LNCaP clone FGC (cell line): ENCODE measurements at places on chromosomes 2 and 18.
A peak's percentile ranks its signal among the peaks of the same experiment; 100 is the strongest.

GRCh38 chr18:31204166-31204565 is 41.5 kb upstream of the DSC1 start:
- no peak for DNase-seq

DNA sequence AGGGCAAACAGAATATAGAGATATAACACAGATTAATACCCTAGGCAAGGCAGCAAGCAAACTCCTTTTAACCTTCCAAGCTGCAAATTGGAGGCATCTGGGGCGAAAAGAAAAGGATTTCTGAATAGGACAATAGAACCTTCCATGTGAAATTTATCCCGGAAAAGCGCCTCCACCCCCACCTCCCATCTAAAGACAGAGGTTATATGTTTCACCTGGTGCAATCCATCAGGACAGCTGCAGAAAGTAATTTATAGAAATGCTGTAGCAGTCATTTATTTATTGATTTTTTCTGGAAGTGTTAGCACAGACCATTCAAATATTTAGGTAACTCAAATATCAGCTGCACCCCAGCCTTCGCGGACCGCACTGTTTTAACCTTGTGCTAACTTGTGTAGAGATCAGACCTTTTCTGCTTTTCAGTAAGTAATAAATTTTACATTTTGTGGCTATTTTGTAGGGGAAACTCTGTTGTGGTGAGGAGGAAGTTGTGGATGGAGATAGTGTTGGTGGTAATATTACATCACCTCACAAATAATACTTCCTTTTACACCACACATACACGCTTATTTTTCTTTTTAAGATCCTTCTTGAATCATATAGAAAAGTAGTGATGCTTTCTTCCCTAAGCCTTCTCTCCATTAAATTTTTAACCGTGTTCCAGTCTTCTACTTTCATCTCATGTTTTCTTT is 919.3 kb upstream of the CDH2 start:
- no peak for DNase-seq

- no peak for DNase-seq
Observed at GRCh38 chr2:133360190-133360589, 208.1 kb downstream of the NCKAP5 start.

- DNase-seq: no peak
Observed at GRCh38 chr18:12515550-12515949, 107.8 kb downstream of the PRELID3A start.

DNA sequence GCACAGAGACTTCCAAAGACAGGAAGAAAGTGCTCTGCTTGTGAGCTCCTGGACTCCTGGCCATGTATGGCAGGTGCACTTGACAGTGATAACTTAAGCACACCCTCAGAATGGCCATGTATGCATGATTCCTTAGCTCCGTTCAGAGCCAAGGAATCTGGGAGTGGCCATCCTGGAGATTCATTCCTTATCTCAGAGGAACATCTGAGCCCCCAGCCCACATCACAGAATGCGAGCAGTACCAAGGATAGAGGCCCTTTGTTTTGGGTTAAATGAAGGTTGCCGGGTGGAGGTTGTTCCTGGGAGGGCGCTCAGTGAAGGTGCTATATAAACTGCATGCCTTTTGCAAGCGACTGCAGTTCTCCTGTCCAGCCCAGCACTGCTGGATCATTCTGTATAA is 26.9 kb downstream of the DIPK1C start:
- no peak for DNase-seq

DNA sequence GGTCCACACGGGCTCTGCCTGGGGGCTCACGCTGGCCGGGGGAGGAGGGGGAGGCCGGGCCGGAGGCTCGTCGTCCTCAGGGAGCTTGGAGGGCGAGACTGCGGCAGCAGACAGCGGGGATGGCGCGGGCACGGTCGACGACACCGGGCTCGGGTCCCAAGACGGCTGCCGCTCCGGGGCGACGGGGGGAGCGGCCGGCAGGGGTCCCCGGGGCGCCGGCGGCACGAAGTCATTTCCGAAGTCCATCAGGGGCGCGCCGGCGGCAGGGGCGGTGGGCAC is 491 bp downstream of the RTN4 start:
- no peak for DNase-seq

GRCh38 chr2:116319935-116320334 is 1494.6 kb upstream of the DDX18 start:
- no peak for DNase-seq

GRCh38 chr18:57931038-57931437 is 113.0 kb upstream of the NEDD4L start:
- DNase-seq: no peak

GRCh38 chr18:11937874-11938478 is 29.9 kb upstream of the MPPE1 start:
- DNase-seq: peak; percentile 28

DNA sequence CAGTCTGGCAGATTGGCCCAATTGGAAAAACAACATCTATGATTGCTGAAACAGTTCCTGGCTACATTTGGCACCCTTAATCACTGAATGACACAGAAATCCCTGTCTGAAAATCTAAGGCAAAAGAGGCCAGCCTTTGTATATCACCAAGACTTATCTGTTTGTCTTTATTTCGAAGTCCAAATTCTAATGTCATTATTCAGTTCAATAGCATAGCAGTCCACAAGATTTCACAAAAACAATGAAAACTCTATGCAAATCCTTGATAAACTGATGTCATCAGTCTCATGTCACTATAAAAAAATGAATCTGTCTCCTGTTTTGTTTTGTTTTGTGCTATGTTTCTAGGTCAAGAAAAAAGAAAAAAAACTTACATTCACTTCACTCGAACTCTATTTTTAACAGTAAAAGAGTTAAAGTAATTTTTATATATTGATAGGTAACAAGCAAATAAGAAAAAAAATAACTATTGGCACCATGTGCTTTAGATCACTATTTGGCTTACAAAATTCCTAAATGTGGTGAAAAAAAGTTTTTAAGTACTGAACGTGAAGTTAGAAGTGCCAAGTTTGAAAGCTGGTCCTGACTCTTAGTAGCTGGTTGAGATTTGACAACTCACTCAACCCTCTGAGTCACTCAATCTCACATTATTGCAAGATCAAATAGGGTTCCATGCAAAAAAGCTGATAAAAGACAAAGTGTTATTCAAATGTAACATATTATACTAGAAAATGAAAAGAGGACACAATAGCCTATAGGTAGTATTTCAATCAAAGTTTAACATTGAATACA is 359.3 kb downstream of the IRS1 start:
- DNase-seq: no peak

DNA sequence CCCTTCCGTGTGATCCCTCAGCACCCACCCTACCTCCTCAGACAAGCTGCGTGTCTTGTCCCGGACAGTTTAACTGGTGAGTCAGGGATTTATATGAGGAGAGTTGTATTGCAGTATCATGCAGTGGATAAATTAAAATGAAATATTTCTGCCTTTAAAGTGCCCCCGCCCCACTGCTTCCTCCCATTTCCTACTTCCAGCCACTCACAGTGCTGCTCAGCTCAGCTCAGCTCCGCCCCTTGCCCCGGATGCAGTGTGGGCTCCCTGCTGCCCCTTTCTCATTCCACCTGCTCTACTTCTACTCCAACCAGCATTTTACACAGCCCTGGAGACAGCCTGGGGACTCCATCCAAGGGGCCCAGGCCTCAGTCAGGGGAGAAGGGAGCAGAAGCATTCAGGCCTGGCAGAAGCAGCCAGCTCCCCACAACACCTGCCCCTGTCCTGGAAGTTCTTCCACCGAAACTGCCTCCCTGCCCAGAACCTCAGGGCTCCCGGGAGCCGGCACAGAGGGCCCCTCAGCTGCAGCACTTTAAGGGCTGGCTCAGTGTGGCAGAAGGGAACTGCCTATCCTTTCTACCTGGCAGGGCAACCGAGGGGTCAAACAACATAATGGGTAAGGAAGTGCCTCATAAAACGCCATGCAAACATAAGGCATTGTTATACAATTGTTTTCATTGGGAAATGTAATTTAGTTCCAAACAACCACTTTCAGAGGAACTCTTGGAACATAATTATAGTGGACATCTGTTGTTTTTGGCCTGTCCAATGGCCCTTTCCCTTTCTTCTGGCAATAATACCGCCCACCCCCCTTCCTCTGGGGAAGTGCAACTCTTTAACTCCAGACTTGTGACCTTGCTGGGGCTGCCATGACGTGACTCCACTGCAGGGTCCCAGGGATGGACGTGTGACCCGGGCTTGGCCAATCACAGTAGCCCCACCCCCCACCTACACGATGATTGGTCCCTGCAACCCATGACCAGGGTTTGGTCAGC is 102.3 kb downstream of the LIPG start:
- peak; percentile 50 for DNase-seq

GRCh38 chr2:227207573-227207972 is 43.1 kb downstream of the COL4A3 start:
- no peak for DNase-seq

GRCh38 chr2:174184915-174185314 is 63.4 kb downstream of the OLA1 start:
- DNase-seq: no peak

- no peak for DNase-seq
Observed at GRCh38 chr2:60536746-60537145, 16.7 kb downstream of the BCL11A start.

DNA sequence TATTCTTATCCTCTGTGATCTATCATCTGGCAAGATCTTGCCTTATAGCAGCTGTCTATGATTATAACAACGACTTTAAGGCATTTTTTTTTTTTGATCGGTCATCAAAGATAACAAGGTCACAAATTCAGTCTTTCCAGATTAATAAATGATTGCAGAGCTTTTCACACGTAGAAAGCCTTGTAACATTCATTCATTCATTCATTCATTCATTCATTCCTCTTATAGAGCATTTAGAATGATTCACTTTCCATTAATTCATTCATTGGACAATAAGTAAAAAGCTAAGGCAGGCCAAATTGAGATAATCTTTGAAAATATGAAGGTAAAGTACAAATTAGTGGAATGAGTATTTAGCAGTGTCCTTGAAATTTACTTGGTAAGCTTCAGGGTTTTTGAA is 223.7 kb downstream of the NUP35 start:
- no peak for DNase-seq

GRCh38 chr2:196711625-196712024 is 72.1 kb downstream of the CCDC150 start:
- no peak for DNase-seq

DNA sequence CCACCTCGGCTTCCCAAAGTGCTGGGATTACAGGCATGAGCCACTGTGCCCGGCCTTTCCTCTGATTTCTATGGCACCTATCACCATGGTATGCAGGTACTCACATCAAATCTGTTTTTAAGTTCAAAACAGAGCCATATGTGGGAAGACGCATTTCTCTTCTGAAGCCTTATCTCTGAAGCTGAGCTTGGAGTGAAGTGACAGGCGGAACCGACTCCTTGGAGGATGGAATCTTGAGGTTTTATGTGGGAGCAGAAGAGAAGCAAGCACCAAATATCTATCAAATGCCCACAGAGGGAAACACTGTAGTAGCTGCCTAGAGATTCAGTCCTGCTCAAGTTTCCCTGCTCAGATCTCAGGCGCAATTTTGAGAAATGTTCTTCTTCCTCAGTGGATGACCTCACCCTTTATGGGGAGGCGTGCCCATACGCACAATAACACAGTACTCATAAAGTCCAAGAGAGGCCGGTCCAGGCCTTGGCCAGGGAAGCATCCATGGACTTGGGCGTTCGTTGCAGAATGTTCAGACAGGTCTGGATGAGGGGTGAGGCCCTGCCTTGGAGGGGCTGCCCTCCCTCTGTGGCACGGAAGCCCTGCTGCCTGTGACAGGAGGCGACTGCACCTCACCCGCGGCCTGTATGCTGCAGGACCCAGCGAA is 67.9 kb downstream of the HNRNPLL start:
- DNase-seq: no peak
